ENCODE measurements at places on chromosomes 1 and 21.

GRCh38 chr1:46581681-46582455, 22.2 kb downstream of the MKNK1 start:
- no peak for DNase-seq

GRCh38 chr21:43937051-43937832, 72.2 kb downstream of the AGPAT3 start:
- DNase-seq: no peak

GRCh38 chr1:171350594-171350993, 36.6 kb downstream of the FMO4 start:
- no peak for DNase-seq

DNA sequence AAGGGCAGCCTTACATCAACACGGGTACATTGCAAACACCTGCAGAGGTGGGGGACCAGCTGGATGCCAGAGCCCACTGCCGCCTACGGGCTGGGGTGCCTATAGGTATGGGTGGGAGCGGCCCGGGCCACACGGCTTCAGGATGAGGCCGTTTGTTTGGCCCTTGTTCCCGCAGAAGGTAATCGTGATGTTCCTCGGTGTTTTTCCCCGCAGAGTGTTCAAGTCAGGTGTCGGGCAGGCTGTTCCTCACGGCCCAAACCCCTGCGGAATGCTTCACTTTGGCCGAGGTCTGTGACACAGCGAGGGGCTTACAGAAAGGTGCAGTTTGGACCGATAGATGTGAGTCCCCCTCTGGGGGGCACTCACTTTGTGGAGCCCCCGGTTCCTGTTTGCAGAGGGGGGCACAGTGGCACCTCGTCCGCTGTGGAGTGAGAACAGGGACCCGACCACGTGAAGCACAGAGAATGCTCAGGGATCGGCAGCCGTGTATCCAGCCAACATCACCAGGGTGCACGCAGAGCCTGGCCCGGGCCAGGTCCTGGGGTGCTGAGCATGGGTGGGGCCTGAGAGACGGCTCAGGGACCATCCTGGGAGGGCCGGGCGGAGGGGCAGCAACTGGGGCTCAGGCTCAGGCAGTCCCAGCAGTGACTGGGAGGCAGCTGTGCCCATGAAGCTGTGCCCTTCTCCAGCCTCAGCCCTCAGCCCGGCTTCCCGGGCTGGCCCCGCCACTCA, 453 bp upstream of the TTLL10 start:
- no peak for DNase-seq

DNA sequence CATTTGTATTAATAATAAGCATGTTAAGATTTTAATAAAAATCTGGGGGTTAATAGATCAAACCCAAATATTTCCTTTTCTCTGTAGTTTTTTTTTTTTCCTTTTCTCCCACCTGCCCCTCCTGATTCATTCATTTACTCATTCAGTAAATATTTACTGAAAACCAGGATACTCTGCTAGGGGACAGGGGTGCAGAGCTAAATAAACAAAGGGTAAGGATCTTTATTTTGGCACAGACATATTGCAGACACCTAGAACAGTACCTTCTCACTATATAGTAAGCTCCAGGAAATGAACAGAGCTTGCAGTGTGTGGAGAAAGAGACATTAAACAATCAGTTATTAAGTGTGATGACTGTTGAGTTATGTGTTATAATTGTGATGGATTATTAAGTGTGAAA, 60.9 kb downstream of the AK5 start:
- DNase-seq: no peak

- DNase-seq: peak; percentile 46
Observed at GRCh38 chr1:150259758-150260669, 2.4 kb downstream of the CA14 start.

Data from adipocyte (in vitro differentiated cells).